ENCODE measurements at places on chromosomes 7 and 10. TPM values are rescaled to one million over a fixed set of nuclear protein-coding genes. Genes with fewer than 3 reads are reported as not detected.

- H3K4me1 ChIP-seq, result no peaks in the 10 kb centered on the region
- DNase-seq, result no peak
- H3K36me3 ChIP-seq, result no peaks in the 10 kb centered on the region
- no peak overlapping the region for H3K27ac ChIP-seq
- peaks cover 6% of the 10 kb centered on the region for H3K27me3 ChIP-seq
Measured at GRCh38 chr10:22801785-22802184, 87.4 kb upstream of the PIP4K2A start.

- no peak for DNase-seq
- no peaks in the 10 kb centered on the region for H3K36me3 ChIP-seq
- H3K4me3 ChIP-seq, result no peak overlapping the region
- no peak overlapping the region for H3K27ac ChIP-seq
- no peaks in the 10 kb centered on the region for H3K4me1 ChIP-seq
Measured at GRCh38 chr10:21203473-21204107, 306.5 kb upstream of the NEBL start.

DNA sequence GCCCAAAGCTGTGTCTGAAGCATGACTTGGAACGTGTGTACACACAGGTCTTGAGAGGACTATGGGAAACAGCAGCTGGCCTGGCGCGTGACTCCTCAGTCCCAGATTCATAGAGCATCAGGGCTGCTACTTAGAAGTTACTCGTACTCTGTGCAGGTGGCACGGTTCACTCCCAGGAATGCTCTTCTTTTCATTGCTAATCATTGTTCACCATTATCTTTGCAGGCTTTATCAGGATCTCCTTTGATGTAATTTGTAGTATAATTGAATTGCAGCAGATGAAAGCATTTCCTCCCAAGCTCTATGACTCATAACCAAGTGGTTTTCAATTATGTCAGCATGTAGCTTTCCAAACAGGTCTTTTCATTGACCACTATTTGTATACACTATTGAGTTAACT is 938.9 kb downstream of the NRG3 start:
- no peak overlapping the region for H3K27ac ChIP-seq
- H3K4me3 ChIP-seq, result no peak overlapping the region
- H3K36me3 ChIP-seq, result no peaks in the 10 kb centered on the region
- H3K4me1 ChIP-seq, result no peaks in the 10 kb centered on the region

GRCh38 chr7:158111049-158111751 is 476.4 kb downstream of the PTPRN2 start:
- no peak overlapping the region for H3K4me3 ChIP-seq
- H3K4me1 ChIP-seq, result no peaks in the 10 kb centered on the region
- no peak for DNase-seq

CAPZA2 gene
- total RNA-seq, result 118 TPM

DNA sequence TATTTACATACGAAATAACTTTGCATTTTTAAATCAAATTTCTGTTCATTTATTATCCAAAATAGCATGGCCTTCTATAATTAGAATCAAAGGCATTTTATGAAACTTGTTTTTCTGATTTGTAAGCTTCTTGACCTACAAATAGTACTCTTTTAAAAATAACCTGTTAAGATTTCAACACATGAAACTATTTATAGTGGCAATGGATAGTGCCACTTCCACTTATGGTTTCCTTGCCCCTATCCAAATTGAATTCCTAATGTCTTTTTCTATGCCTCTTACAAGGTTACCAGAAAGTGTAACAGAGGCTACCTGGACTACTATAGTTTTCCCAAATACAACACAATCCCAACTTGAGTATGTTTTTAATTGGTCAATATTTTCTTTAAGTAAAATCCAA is 263.5 kb downstream of the SEMA3D start:
- DNase-seq, result no peak
- no peaks in the 10 kb centered on the region for H3K4me1 ChIP-seq
- H3K36me3 ChIP-seq, result no peaks in the 10 kb centered on the region
- H3K27ac ChIP-seq, result no peak overlapping the region
- H3K4me3 ChIP-seq, result no peak overlapping the region

GRCh38 chr7:101848208-101848951 is 31.0 kb downstream of the CUX1 start:
- H3K4me1 ChIP-seq, result no peaks in the 10 kb centered on the region
- H3K27me3 ChIP-seq, result no peaks in the 10 kb centered on the region
- DNase-seq, result no peak

C7orf33 gene
- not detected for total RNA-seq

- no peak for DNase-seq
- H3K27me3 ChIP-seq, result no peaks in the 10 kb centered on the region
- H3K27ac ChIP-seq, result no peak overlapping the region
- no peak overlapping the region for H3K4me3 ChIP-seq
Measured at GRCh38 chr7:100629117-100629716, 12.1 kb downstream of the TFR2 start.

ANXA8L1 gene
- not detected for total RNA-seq

- H3K4me3 ChIP-seq, result no peak overlapping the region
- no peaks in the 10 kb centered on the region for H3K27me3 ChIP-seq
- no peaks in the 10 kb centered on the region for H3K36me3 ChIP-seq
- H3K27ac ChIP-seq, result no peak overlapping the region
Measured at GRCh38 chr7:91082038-91082437, 182.2 kb upstream of the FZD1 start.

GRIFIN gene
- not detected for total RNA-seq

DNA sequence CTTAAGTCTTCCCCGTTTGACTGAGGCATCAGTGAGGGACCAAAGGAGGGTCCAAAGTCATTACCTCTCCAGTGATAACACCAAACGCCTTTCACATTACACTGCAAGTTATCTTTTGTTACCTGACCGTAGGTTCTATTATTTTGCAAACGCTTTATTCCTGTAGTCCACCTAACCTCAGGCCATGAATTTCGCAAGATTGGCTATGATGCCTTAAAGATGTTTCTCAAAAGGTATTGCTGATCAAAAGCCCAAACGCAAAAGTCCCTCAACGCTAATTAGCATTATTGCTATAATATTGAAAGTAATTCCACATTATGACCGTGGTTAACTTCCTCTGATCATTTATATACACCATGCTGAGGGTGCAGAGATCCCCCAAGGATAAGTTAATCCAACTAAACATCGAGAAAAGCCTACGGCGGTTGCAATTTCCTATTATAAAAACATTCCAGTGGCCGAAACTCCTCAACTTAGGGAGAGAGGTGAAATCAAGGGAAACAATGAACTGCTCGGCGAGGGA is 649 bp downstream of the DNA2 start:
- H3K4me1 ChIP-seq, result peaks cover 5% of the 10 kb centered on the region
- no peaks in the 10 kb centered on the region for H3K27me3 ChIP-seq
- no peaks in the 10 kb centered on the region for H3K36me3 ChIP-seq
- DNase-seq, result peak; percentile 4

DNA sequence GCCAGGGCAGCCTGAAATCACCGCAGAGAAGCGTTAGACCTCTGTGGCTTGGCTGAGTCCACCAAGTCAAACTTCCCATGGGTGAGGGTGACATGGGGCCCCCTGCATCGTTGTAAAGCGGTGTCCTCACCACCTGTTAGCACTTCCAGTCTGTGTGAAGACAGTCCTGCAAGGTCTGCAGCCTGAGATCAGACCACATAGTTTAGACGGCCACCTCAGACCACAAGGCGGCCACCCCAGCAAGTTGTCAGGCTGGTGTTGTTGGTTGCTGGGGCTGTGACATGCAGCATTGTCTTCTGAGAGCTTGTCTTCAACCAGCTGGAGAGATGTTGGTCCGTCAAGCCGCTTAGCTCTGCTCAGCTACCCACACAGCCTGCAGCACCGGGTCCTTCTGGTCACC is 44.1 kb upstream of the TARP start:
- H3K4me3 ChIP-seq, result no peak overlapping the region
- no peaks in the 10 kb centered on the region for H3K27me3 ChIP-seq
- H3K27ac ChIP-seq, result no peak overlapping the region
- no peaks in the 10 kb centered on the region for H3K36me3 ChIP-seq
- no peaks in the 10 kb centered on the region for H3K4me1 ChIP-seq

SORCS1 gene
- total RNA-seq, result not detected

DNA sequence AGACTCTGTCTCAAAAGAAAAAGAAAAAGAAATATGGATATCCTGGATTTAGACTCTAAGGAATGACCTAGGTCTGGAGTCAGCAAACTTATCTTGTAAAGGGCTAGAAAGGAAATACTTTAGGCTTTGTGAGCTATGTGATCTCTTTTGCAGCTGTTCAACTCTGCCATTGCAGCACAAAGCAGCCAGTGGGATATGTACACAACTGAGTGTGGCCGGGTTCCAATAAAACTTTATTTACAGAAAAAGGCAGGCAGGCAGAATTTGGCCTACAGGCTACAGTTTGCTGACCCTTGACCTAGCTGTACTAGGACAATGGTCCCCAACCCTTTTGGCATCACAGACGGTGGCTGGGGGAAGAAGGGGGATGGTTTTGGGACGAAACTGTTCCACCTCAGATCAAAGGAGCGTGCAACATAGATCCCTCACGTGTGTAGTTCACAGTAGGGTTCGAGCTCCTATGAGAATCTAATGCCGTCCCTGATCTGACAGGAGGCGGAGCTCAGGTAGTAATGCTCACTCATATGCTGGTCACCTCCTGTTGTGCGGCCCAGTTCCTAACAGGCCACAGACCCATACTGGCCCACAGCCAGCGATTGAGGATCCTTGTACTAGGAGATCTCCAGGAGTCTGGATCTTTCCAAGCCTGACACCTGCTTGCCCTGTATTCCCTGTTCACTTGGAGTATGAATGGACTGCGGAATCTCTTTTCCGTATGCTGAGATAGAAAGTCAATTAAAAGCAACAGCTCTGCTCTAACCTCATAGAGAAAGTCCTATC is 63.0 kb downstream of the CUL1 start:
- H3K27me3 ChIP-seq, result no peaks in the 10 kb centered on the region
- peaks cover 69% of the 10 kb centered on the region for H3K36me3 ChIP-seq
- DNase-seq, result no peak

GPR15LG gene
- total RNA-seq, result not detected

- no peak overlapping the region for H3K27ac ChIP-seq
- DNase-seq, result no peak
- no peaks in the 10 kb centered on the region for H3K36me3 ChIP-seq
- H3K4me1 ChIP-seq, result no peaks in the 10 kb centered on the region
- H3K27me3 ChIP-seq, result no peaks in the 10 kb centered on the region
- H3K4me3 ChIP-seq, result no peak overlapping the region
Measured at GRCh38 chr7:78165854-78166253, 367.3 kb downstream of the PHTF2 start.

DNA sequence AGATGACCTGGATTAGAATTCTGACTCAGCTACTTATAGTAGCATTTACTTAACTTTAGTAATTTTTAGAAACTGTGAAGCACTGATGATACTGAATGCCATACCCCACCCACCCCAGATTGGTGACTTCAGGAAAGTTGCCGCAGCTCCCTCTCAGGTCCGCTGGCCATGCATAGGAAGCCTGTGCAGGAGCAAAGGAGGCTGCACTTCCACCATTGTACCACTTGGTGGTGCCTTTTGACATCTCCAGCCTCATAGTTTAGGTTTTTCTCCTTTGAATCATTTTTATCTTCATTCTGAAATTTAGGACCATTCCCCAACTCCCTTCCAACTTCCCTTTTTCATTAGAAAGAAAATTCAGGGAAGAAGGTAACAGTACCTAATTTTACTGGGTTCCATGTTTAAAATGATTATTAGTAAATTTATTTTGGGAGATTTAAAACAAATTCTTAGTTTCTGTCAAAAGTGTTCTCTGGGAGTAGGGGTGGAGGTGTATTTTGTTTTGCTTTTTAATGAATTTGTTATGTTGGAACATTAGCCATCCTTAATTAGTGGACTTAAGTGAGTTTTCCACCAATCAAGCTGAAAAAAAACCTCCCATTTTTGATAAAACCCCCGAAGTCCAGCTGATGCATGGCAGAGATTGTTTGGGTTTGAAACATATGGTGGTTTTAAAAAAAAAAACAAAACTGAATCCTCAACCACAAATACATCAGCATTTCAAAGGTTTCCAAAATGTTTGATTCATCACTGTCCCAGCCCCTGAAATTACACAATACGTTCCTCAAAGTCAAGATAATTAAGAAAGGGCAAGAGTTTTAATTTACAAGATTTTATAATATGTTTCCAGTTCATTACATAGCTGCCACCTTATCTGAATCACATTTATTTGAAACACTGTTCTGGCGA is 109.6 kb downstream of the WNT2 start:
- no peaks in the 10 kb centered on the region for H3K27me3 ChIP-seq
- DNase-seq, result peak; percentile 23
- peaks cover 2% of the 10 kb centered on the region for H3K36me3 ChIP-seq
- no peak overlapping the region for H3K4me3 ChIP-seq
- no peak overlapping the region for H3K27ac ChIP-seq

GRCh38 chr10:95193944-95194343 is at the start of gene ACSM6:
Gene ACSM6 (plus strand): TSS chr10:95194238. CDS start chr10:95194486, 248 bp downstream.
- H3K27me3 ChIP-seq, result peaks cover 3% of the 10 kb centered on the region
- H3K27ac ChIP-seq, result no peak within 1 kb of the TSS
- no peaks in the 10 kb centered on the region for H3K4me1 ChIP-seq
- H3K4me3 ChIP-seq, result no peak within 1 kb of the TSS
- no peak for DNase-seq

TIMM23B gene
- 30.0 TPM for total RNA-seq

DNA sequence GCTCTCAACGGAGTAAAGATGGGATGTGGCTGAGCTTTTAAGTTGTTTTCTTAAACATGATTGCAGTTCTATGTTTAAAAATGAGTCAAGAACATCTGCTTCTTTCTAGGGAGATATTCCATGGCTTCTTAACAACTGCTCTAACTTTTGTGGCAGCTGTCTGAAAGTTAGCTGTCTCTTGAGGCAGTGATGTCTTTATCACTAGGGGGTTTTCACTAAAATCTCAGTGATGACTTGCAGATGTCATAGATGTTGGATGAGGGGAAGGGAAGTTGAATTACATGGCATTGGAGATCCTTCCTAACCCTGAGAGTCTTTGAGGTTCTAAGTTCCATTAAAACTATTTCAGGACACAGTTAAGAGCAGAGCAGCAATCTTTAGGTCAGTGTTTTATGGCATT is 43.5 kb downstream of the PRKG1 start:
- H3K36me3 ChIP-seq, result no peaks in the 10 kb centered on the region
- no peaks in the 10 kb centered on the region for H3K4me1 ChIP-seq
- DNase-seq, result no peak
- H3K27ac ChIP-seq, result no peak overlapping the region

- no peaks in the 10 kb centered on the region for H3K4me1 ChIP-seq
- H3K27me3 ChIP-seq, result peaks cover 4% of the 10 kb centered on the region
- H3K27ac ChIP-seq, result no peak overlapping the region
- H3K4me3 ChIP-seq, result no peak overlapping the region
- H3K36me3 ChIP-seq, result no peaks in the 10 kb centered on the region
Measured at GRCh38 chr7:100943693-100944092, 5.6 kb upstream of the MUC3A start.

DNA sequence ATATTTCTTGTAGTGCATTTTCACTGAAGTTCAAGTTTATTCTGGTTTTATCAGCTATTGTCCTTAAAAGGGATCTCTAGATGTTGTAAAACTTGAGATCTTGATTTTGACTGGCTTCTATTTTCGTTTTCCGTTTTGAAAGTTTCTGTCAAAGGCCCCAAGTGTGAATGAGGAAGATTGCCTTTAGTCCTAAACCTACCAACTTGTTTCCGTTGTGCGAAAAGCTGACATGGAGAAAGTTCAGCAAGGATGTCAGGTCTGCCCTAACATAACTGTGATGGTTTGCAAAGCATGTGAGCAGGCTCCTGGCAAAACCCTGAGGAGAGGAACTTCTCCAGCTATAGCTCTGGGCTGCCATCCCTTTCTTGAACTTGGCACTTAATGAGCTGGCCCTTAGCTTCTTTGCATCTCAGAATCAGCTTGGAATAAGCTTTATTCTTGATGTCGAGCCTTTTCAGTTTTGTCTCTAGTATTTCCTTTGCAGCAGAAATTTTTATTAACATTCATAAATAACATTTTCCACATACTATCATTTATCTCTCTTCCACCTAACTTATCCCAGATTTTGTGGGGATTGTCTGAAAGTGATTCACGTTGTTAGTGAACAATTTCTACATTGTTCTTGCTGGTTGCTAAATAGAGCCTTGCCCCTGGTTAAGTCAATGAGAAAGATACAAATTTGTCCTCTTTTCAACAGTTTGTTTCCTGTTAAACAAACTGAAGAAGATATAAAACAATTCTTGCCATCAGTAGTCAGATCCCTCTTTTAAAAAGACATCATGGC is 559.4 kb downstream of the SUGCT start:
- H3K27me3 ChIP-seq, result no peaks in the 10 kb centered on the region
- no peaks in the 10 kb centered on the region for H3K4me1 ChIP-seq
